SW480 (cell line): ENCODE measurements at places on chromosomes 1 and 21.

GRCh38 chr1:109789551-109790180, 25.9 kb upstream of the EPS8L3 start:
- no peak for DNase-seq

DNA sequence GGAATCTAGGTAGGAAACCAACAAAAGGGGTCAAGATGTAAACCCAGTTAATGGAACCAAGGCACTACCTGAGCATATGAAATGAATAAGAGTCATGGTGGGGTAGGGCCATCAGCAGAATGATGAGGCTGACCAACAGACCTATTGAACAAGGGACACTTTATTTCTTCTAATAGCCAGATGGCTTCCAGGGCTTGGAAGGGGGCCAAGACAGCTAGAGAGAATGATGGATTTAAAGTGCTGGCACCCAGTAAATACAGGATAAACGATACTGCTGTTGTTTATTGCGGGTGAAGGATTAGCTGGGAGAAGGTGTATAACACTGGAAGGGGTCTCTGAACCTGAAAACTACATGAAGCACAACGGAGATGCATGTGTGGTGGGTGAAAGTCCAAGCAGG, 15.6 kb downstream of the DDAH1 start:
- DNase-seq: no peak

GRCh38 chr1:19435181-19435580, 50.2 kb downstream of the CAPZB start:
- no peak for DNase-seq

DNA sequence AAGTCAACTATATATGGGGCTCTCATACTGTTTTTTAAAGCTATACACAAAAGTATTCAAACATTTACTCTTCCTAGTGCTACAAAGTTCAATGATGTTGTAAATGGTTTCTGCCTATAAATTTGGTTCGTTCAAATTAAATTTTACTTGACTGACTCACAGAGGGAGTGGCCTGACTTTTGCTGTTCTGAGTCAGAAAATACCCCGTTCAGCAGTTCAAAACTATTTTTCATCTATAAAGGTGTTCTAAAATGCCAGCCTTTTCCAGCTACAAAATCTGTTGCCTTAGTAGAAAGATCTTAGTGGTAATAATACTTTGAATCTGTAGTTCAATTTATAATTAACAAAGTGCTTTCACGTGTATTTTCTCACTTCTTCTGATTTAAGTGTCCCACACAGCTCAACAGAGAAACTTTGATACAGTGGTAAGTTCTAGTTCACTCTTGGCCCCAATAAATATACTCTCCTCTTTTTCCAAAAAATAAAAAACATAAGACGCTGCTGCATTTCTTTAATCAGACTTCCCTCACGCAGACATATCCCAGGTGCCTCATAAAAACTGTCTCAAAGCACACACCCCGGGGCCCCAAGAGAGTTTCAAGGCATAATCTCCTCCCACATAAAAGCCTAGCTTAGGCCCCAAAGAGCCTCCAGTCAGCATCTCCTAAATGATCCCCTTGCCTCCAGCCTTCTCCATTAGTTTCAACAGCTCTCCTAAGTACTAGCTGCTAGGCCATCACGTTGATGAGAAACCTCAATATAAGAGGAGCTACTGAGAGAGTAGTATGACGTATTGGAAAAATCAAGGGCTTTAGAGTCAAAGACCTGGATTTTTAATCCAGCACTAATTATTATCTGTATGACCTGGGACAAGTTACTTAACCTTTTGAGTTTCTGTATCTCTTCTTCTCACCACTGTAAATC, 3.2 kb downstream of the PTP4A2 start:
- peak; percentile 40 for DNase-seq

DNA sequence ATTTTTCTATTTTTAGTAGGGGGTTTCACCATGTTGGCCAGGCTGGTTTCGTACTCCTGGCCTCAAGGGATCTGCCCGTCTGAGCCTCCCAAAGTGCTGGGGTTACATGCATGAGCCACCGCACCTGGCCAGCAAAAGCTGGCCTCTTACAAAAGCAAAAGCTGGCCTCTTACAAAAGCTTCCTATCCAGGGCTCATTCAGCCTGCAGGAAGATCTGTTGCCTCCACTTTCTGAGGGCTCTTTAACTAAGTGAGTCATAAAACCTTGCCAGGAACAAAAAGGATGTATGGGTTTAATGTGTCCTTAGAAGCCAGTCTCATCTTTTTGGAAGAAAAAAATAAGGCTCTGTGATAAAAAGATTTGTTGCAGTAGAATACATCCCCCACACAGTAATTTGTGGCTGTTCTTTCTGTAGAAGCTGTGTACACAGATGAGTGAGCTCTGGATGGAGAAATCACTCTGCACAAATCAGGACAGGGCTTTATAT, 15.0 kb downstream of the HTR1D start:
- no peak for DNase-seq

DNA sequence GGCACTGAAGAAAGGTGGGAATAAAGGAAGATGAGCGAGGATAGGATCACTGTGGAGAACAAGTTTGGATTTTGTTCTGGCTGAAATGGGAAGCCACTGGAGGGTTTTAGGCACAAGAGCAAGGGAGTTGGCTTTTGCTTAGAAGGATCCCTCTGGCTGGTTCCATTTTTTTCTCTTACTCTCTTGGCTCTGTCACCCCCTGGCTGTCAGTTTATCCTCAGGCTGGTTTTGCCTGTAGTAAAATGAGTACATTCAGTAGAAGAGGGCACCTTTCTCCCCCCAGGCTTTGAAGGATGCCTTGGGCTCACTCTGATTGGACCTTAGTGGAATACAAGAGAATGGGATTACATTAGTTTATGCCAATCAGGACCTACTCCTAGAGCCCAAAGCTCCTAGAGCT, 17.1 kb downstream of the CACHD1 start:
- DNase-seq: no peak

DNA sequence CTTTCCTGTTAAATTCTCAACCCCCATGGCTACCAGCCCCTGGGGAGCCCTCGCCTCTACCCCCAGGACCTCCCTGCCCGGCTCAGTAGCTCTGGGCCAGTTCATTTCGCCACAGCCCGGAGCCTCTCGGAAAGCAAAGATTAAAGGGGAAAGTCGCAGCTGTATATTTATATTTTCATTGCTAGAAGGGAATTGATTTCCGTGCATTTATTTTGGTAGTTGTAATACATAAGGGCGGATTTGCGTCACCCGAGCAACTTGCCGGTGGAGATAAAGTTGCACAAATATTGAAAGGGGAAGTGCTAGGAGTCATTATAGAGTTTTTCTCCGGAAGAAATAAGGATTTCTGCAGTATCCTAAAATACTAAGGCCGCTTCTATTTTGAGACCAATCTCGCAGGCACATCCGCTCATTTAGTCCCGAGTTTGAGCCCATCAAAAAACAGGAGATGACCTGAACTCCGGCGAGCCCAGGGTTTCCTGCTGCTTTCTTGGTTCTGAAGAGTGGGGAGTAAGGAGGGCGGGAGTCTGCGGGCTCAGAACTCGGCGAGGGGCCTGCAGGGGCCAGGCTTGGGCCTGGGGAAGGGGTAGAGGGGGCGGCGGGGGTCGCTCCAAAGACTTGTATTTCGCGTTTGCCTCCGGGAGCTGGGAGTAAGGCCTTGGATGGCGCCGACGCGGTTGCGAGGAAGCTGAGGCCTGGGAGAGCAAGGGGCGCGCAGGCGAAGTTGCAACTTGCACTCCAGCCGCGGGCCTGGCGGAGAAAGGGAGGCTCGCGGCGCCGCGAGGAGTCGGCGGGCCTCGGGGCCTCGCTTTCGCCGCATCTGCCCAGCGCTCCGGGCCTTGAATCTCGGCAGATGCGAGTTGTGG, 2.5 kb upstream of the HLX start:
- no peak for DNase-seq

GRCh38 chr1:171841931-171842761, 848 bp downstream of the DNM3 start:
- DNase-seq: peak; percentile 49

DNA sequence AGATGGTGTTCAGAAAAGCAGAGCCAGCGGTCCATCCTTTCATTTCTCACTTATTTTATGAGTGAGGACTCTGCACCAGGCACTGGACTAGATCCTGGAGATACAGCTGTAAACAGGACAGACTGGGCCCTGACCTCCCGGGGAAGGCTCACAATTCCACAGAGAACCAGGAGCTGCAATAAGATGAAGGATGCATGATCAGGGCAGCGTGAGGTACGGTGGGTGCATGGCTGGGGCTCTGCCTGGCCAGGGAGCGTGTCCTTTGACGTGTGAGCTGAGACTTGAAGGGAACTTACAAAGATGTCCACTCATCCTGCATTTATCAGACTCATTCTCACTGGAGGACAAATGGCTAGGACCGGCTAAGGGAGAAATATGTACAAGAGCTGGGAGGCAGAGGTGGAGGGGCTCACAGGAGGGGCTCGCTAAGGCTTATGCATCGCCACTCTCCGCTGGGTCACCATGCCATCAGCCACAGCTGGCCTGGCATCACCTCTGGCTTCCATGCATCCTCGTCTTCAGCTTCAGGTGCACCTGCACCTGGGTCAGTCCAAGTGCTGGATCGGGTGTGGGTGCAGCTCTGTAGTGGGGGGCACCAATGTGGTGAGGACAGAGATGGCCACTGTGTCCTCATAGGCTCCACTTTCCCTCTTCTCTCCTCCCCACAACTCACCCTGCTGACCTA, 213.9 kb downstream of the TOMM20 start:
- DNase-seq: no peak

DNA sequence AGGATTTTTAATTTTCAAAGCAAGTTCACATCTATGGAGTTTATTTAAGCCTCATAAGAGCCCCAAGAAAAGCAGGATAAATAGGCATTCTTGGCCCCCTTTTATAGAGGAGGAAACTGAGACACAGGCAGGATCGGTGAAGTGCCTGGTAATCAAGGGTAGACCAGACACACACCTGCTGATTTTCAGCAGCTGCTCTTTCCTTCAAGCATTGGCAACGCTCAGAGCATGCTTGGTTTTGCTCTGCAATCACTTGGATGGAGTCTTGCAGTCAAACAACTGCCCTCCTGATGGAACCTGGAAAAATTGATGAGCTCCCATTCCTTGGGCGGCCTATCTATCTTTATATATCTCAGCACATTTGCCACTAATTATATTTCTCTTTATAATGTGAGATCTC, 478.9 kb upstream of the CAMK1G start:
- DNase-seq: no peak

GRCh38 chr1:11280719-11281376, 7.8 kb downstream of the UBIAD1 start:
- DNase-seq: no peak

DNA sequence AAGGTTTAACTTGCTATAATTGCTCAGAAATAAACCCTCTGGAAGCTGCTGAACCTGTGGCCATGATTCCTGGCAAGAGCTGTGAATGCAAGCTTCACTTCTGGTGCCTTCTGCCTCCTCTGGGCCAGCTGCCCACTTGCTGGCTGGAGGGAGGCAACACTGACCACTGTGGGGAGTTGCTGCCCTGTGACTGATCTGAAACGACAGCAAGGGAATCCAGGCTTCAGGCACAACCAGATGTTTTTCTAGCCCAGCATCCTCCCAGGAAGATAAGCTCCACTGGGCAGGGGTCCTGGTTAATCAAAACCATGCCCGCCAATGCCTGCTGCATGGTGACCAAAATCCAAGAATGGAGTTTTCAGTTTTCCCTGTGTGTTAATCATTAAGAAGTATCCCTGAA, 180.0 kb upstream of the HMGB4 start:
- DNase-seq: no peak

DNA sequence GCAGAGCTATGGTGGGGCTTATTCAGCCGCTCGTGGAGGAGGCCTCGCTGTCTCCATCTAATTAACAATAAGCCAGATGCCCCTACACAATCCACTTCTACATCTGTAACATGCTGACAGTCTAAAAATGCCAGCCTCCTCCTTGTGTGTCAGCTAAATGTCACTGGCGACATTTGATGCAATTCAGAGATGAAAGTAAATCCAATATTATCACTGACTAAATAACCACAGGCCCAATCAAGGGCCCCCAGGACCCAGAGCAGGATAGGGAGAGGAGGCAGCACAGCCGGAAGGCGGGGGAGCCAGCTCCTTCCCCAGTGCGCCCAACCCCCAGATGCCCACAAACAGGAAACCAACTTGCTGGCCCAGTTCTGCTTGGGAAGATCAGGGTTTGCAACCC, 76.6 kb downstream of the DMRTA2 start:
- DNase-seq: no peak

- DNase-seq: no peak
Measured at GRCh38 chr1:6336776-6337622, 56.6 kb downstream of the ACOT7 start.

DNA sequence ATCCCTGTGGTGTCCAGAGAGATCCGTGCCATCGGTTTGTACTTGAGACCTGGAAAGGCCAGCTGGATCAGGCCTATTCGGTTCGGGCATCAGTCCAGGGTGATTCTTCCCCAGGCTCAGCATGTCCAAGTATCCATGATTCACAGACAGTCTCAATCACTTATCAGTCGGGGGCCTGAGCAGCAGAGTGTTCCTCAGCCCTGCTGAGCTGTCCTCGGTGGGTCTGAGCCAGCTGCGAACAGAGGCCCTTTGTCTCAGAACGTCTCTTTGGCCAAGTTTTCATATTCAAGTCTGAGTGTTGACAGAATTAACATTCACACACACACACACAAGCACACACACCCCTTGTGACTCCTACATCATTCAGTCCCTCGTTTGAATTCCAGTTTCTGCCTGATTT, 33.4 kb upstream of the OSBPL9 start:
- no peak for DNase-seq

DNA sequence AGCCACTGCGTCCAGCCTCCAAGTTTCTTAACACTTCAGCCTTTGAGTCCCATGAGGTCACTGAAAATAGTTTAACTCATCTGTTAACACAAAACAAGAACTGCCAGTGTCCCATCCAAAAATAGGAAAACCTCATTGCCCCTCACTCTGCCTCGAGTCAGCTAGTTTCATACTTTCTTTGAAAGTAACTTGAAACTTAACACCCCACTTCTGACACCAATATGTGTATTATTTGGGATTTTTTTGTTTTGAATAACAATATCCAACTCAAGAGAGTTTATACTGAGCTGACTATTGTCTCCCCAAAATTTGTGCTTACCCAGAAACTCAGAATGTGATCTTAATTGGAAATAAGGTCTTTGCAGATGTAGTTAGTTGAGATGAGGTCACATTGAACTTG, 16.9 kb upstream of the PIK3CD start:
- DNase-seq: no peak

DNA sequence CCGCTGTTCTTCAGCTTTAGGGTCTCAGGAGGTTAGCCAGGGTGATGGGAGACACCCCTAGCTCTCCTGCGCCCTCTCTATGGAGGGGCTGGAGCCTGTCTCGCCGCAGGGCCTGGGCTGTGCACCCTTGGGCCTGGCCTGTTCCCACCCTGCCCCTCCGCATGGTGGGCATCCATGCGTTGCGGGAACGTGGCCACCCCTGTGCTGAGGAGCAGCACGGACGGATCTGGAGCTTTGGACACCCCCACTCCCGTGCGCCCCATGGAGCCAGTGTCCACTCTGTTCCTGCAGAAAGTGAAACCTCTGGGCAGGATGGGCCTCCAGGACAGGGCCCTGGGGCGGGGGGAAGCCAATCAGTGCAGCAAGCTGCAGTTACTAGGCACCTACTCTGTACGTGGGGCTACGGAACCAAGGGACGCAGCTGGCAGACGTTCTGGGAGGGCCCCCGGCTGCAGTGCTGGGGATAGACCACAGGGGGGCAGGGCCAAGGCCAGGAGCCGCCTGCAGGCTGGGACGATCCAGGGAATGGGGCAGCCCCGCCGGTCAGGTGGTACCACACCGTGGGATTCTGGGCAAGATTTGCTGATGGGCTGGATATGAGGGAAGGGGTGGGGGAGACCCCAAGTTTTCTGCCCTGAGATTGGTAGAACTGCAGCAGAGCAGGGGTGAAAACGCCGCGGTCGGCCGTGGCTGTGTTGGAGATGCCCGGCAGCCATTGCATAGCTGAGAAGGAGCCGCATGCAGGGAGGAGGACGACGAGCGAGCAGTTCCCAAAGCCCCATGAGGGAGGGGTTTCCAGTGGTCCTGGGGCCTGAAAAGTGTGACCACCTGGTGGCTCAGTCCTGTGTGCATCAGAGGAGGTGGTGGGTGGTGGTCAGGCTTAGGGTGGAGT, 43.3 kb downstream of the TP73 start:
- DNase-seq: no peak
